ENCODE measurements at places on chromosomes 12 and 14.

DNA sequence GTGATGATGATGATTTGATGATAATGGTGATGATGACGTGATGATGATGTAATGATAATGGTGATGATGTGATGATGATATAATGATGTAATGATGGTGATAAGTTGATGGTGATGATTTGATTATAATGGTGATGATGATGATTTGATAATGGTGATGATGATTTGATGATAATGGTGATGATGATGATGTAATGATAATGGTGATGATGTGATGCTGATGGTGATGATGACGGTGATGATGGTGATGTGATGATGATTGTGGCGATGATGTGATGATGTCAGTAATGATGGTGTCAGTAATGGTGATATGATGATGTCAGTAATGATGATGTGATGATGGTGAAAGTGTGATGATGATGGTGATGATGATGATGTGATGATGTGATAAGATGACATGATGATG, 613.4 kb downstream of the AACS start:
- DNase-seq: no peak

- DNase-seq: peak; percentile 56
These were observed 26.6 kb upstream of the LTA4H start for GRCh38 chr12:96061864-96062453.

DNA sequence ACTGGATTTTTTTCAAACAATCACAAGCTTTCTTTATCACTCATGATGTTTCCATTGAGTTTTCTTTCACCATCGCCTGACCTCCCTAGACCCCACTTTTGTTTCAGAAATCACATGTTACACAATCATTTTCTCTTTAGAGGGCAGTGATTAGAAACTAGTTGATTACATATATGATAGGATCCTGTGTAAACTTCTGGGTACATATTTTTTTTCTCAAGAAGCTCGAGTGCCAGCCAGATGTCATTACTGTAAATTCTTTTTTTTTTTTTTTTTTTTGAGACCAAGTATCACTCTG, 62.4 kb upstream of the PSMA6 start:
- no peak for DNase-seq

- DNase-seq: no peak
These were observed 196.7 kb upstream of the PELI2 start for GRCh38 chr14:55921511-55921910.

GRCh38 chr14:98937712-98938505, 334.1 kb downstream of the BCL11B start:
- DNase-seq: no peak

- DNase-seq: no peak
These were observed 135.6 kb downstream of the SLC25A21 start for GRCh38 chr14:37036669-37037341.

- DNase-seq: no peak
These were observed 3.8 kb upstream of the HIF1A start for GRCh38 chr14:61691495-61691894.

DNA sequence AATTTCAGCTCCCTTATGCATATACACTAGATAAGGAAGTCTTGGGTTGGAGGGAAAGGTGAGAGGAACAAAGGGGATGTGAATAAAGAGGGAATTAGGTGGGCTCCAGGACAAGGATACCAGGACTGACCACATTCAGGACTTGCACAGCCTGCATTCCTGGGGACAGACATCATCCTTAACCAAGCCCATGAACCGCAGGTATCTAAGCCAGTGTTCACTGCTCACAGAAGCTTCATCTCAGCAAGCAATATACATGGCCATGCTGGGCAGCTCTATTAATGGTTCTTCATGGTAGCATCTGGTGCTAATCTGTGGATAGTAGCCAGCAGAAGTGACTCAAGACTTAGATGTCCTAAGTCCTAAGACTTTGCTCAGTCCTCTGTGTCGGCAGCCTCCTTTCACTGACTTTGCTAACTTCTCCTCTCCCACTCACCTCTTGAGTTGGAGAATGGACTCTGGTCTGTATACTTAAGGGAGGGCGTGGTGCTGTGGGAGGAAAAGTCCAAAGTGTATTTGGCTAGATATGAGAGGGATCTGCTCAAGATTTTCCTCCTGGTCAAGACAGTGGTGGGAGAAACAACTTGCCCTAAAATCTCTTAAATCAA, 136.1 kb downstream of the ASCL1 start:
- DNase-seq: no peak

DNA sequence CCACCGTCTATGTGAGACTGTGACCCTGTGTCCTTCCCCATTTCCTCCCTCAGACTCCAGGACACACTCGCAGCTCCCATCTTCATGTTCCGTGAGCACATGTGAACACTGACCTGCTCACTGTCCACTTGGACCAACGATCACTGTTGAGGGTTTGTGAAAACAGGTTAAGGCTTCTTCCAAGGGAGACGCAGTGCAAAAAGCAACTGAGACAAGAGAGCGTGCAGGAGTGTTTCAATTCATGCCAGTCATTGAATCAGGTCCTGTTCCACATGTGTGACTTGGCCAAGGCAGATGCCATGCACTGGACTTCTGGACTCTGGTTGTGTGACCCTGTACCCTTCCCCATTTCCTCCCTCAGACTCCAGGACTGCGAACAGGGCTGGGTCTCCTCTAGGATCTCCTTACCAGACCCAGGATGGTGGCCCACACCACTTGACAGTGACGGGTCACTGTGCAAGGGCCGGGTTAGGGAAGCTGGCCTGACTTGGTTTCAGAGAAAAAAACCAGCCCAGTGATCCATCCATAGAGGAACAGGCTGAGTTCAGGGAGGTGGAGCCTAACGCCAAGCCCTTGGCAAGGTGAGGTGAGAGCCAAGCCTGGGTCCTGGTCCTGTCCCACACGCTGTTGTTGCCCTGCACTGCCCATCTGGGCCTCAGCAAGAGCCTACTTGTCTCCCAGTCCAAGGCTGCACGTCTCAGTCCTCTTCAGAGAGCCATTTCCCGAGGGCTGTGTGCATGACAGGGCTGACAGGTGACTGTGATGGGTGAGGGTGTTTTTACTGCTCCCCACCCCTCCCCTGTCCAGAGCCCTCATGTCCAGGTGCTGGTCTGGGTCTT, 5.7 kb upstream of the KRT5 start:
- DNase-seq: no peak

DNA sequence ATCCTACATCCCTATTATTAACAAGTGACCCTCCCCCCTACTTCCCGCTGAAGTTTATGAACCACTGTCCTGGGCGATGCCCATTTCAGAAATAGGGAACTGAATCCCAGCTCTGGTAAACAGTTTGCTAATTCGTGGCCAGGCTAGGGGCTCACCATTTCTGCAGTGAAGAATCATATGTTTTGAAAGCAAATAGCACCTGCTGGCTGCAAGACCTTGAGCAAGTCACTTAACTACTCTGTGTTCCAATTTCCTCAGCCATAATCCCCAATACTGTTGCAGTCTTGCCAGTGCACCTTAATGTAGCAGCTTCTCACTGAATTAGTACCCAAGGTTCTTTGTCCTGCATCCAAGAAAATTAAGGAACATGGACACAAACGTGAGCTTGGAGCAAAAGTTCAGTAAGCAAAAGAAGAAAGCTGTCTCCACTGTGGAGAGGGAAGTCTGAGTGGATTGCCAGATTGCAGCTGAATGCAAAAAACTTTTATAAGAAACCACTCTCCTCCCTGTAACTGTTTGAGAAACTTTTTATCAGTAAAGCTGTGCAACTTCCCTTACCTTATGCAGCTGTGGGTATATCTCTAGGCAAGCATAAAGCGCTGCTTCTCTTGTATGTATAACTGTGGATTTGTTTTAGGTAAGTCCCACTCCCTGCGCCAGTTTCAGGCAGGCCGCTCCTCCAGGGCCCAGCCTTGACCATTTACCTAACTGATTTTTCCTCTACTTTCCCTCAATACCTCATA, 824 bp downstream of the OAS1 start:
- DNase-seq: no peak

DNA sequence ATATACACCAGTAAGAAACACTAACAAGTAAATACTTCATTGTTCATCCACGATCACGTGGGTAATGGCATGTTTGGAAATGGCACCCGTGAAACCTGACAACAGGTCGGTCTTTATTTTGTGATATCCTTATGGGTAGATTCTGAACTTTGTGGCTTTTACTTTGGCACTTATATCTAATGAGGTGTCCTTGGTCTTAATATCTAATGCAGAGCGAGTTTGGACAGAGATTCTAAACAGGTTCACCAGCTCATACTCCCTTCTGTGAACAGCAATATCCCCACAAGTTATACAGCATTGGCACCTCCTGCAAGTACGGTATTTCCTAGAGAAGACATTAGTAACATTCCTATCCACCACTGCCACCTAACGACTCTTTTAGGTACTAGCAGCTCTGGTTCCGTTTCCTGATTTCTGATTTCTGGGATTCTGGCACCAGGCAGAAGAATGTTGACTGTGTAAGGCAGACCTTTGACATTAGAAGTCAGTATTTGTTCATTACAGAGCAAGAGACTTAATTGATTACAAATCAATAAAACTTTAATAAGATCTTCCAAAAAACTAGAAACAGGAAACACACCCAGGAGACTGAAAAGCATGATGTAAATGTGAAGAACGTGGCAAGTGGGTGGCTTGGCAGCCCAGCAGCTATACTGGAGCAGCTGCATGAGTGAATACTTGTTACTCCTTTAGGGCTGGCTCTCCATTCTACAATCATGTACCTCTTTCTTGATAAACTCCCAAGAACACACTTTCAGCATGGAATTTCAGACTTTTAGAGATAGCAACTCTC, 2.5 kb downstream of the ANG start:
- DNase-seq: no peak

GRCh38 chr12:88935856-88936255, 355.6 kb upstream of the KITLG start:
- DNase-seq: no peak

DNA sequence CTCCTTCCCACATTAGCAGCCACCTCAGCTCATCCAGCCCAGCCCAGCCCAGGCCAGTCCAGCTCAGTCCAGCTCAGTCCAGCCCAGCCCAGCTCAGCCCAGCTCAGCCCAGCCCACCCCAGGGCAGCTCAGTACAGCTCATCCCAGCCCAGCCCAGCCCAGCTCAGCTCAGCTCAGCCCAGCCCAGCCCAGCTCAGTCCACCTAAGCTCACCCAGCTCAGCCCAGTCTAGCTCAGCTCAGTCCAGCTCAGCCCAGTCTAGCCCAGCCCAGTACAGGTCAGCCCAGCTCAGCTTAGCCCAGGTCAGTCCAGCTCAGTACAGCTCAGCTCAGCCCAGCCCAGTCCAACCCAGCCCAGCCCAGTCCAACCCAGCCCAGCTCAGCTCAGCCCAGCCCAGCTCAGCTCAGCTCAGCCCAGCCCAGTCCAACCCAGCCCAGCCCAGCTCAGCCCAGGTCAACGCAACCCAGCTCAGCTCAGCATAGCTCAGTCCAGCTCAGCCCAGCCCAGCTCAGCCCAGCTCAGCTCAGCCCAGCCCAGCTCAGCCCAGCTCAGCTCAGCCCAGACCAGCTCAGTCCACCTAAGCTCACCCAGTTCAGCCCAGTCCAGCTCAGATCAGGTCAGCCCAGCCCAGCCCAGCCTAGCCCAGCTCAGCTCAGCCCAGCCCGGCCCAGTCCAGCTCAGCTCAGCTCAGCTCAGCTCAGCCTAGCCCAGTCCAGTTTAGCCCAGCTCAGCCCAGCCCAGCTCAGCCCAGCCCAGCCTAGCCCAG, 63.0 kb downstream of the TMEM121 start:
- no peak for DNase-seq

GRCh38 chr12:67484791-67485480, 163.6 kb upstream of the DYRK2 start:
- DNase-seq: no peak

DNA sequence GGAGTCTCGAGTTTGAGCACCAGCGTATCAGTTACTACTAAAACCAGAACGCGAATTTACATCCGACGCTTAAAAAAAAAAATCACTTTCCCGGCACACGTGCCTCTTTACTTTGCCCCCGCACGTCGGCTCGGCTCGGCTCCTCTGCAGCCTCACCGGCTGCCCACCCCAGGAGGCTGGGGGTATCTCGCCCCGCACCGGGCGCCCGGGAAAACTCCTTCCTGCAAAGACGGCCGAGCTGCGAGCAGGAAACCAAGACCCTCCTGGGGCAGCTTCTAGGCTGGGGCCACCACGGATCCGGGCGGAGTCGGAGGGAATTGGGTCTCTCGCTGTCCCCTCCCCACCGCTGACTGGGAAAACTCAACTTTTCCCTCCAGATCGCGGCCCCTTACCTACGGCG, 610 bp downstream of the VSIG10 start:
- DNase-seq: no peak

DNA sequence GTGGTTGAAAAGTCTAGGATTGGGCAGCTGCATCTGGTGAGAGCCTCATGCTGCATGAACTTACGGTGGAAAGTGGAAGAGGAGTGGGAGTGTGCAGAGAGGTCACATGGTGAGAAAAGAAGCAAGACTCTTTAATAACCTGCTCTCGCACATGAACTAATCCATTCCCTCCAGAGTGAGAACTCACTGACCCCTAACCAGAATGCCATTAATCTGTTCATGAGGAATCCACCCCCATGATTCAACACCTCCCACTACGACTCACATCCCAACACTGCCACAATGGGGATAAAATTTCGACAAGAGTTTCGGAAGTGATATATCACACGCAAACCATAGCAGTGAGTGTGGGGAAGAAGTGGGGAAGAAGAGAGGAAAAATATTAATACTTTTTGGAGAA, 377.4 kb downstream of the NAV3 start:
- DNase-seq: no peak

GRCh38 chr12:80373666-80374065, 70.4 kb upstream of the PTPRQ start:
- DNase-seq: no peak

- no peak for DNase-seq
These were observed 43.8 kb downstream of the CCNK start for GRCh38 chr14:99524804-99525698.

- no peak for DNase-seq
These were observed 376.4 kb downstream of the DIO2 start for GRCh38 chr14:79834868-79835267.

DNA sequence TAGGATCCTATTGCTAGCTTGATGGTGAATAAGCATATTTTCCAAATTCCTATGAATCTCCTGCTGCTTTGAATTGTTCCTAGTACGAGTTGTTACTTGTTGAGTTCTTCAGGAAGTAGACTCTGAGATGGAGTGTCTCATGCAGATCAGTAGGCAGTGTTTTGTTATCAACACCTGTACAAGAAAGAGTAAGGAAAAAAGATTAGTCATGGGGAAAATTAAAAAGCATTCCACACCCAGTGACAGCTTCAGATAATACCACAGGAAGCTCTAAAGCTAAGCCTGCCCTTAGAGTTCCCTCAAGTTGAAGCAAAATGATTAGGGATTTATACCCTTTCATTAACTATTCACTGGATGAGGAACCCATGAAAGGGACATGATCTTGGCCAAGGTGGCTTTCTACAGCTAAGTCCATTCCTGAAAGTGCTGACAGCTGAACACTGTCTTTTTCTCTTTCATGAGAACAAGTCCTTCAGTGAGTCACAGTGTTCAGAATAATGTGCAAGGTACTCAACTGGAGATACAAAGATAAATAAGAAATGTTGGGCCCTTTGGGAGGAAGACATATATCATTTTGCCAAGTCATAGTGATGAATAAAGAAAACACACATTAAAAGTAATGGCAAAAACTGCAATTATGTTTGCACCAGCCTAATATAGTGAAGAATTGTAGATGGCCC, 49.1 kb downstream of the CCER1 start:
- DNase-seq: no peak

GRCh38 chr12:120689397-120690082, 2.6 kb downstream of the MLEC start:
- DNase-seq: no peak

Measured in stimulated activated CD8-positive, alpha-beta memory T cell treated with anti-CD3 and anti-CD28 coated beads, Interleukin-2, amount 100 ng/mL, for 1 hour (primary cell).